ENCODE measurements at places on chromosomes 3 and 15.

DNA sequence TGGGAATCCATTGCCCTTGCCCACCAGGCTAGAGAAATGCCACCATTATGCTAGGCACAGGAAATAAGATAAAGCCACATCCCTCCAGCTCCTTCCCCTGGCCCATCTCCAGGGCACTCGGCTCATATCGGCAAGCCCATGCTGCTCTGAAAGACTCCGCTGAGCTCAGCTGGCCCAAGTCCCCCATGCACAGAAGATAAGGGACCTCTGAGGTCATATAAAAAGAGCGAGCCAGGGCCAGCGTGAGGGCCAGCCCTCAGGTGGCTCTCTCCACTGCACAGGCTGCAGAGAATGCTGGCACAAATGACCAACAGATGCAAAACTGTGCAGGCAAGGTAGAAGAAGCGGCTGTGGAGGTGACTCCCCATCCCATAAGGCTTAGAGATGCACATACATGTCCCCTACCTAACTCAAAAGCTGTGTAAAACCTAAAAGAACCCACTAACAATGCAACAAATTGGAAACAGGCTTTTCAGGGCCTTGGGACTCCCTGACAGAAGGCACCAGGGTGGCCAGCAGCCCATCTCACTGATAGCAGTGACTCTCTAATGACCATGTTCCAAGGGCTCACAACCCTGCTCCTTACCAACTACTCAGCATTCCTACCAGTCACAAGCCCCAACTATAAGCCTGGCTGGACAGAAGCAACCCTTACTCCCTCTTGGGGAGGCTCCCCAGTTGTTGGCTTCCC, 3.0 kb downstream of the RAB6B start:
- no peak for DNase-seq

DNA sequence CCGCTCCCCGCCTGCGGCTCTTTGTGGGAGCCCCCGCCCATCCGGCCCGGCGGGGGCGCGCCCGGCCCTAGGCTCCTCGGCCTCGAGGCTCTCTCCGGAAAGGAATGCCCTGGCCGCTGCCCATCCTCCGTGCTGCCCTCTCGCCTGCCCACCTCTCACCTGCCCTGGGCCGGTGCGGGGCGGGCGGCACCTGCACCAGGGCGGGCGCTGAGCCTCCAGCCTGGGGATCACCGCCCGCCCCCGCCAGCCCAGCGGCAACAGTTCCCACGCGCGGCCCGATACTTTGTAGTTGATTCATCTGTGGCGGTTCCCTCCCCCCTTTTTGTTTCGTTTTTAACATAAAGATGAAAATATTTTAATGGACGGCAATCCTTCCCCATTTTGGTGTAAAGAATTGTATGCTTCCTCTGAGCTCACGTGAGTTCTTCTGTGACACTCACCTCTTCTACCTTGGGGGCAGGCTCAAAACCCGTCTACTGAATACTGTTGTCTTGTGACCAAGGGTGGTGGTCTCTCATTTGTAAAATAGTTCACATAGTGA, 1.9 kb downstream of the KLF13 start:
- peak; percentile 53 for DNase-seq

- DNase-seq = no peak
These were observed 168.0 kb downstream of the SHOX2 start for GRCh38 chr3:157938154-157938779.

- DNase-seq = no peak
These were observed 31.0 kb upstream of the KLHL25 start for GRCh38 chr15:85825719-85826118.

GRCh38 chr3:56837196-56837955, 35.6 kb upstream of the ARHGEF3 start:
- DNase-seq = no peak

DNA sequence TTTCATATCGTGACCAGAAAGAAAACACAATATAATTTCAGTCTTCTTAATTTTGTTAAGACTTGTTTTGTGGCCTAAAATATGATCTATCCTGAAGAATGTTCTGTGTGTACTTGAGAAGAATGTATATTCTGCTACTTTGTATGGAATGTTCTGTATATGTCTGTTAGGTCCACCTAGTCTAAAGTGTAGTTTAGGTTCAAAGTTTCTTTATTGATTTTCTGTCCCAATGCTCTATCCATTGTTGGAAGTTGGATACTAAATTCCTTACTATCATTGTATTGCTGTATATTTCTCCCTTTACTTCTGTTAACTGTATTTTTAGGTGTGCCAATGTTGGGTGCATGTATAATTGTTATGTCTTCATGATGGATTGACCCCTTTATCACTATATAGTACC, 21.2 kb downstream of the OR5AC2 start:
- no peak for DNase-seq

GRCh38 chr15:52103217-52104207, 9.1 kb downstream of the BCL2L10 start:
- DNase-seq = no peak

DNA sequence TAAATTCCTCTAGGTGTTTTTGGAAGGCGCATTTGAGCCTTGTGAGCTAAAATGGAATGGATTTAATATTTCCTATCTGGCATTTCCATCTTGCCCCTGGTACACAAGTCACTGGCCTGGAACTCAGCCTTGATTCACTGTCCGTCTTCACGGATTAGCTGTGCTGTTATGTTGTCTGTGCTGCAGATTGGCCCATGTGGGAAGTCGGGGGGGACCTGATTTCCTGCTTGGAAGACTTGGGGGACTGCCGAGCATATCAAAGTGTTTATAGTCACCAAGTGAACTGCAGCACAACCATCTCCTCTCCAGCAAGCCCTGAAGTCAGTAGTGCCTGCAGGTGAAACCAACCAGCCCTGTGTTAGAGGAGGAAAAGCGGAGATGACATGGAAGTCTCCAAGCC, 12.2 kb downstream of the GHRL start:
- no peak for DNase-seq

DNA sequence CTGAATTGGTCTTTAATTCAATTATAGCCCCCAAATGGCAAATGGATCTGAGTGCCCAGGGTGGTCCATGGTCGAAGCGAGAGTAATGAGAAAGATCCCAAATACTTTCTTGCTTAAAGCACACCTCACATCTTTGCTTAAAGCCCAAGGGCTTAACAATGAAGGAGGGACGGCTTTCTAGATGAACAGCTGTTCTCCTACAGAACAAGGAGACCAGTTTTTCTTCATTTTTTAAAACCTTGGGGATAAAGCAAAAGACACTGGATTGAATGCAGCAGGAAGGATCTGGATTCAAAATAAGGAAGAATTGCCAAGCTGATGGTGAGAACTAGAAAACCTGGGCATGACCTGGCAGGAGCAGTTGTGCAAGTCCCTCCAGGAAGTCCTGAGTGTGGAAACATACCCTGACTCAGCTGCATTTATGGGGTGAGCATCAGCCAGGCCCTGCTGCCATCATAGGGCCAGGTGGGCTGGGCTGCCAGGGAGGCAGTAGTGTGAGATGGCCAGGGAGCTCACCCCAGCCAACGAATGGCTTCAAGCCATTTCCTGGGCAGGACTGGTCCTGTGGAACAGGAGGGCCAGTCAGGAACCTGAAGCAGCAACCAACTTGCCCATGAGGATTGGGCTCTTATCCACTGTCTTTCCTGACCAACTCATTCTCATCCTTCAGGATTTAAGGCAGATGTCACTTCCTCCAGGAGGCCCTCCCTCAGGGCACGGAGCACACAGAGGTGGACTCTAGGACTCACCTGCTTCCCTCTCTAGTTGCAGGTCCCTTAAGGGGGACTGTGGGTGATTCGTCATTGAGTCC, 18.4 kb upstream of the RHCG start:
- DNase-seq = no peak

Measured in activated effector memory CD4-positive, alpha-beta T cell treated with Interleukin-2 at 50 U/mL for 16 hours (primary cell).